ENCODE measurements at places on chromosomes 3 and 15.
A peak's percentile ranks its signal among the peaks of the same experiment; 100 is the strongest.

DNA sequence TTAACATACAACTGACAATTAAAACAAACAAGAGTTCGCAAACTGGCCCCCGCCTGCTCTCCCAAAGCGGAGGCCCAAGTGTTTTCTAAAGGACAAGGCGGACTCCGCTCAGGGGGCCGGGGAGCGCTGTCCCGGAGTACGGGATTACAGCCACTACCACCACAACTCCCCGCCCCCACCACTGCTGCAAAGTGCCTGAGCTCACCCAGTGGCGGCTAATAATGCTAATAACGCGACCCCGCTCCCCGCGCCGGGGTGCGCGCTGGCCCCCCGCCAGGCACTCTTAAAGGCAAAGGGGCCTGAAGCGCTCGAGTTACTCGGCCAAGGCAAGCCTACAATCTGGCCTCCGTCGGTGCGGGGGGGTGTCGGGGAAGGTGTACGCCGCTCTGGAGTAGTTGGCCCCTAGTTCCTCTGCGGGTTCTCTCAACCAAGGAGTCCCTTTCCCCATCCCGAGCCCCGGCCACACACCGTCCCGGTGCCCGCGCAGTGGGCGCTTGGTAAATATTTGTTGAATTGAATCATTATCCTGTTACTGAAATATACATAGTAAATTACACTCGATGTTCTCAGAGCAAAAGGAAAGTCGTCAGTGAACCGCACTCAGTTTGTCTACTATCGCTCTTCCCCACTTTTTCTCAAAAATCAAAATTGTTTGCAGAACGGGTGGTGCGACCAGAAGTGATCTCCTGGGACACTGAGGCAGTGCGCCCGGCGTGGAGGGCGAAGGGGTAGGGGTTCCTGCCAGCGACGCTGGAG lies 827 bp downstream of the WNT5A start:
- DNase-seq = no peak

DNA sequence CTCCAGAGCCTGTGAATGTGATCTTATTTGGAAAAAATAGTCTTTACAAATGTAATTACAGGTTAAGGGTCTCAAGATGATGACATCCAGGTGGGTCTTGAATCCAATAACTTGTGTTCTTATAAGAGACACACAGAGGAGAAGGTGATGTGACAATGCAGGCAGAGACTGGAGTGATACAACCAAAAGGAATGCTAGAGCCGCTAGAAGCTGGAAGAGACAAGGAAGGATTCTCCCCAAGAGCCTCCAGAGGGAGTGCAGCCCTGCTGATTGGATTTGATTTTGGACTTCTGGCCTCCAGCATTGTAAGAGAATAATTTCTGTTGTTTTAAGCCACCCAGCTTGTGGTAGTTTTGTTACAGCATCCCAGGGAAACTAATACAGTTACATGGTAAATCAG lies 9.7 kb downstream of the MYH15 start:
- no peak for DNase-seq

- no peak for DNase-seq
These were observed 41.5 kb downstream of the KLHL6 start for GRCh38 chr3:183514021-183514420.

- no peak for DNase-seq
These were observed 384.0 kb upstream of the TGFBR2 start for GRCh38 chr3:30222441-30222840.

DNA sequence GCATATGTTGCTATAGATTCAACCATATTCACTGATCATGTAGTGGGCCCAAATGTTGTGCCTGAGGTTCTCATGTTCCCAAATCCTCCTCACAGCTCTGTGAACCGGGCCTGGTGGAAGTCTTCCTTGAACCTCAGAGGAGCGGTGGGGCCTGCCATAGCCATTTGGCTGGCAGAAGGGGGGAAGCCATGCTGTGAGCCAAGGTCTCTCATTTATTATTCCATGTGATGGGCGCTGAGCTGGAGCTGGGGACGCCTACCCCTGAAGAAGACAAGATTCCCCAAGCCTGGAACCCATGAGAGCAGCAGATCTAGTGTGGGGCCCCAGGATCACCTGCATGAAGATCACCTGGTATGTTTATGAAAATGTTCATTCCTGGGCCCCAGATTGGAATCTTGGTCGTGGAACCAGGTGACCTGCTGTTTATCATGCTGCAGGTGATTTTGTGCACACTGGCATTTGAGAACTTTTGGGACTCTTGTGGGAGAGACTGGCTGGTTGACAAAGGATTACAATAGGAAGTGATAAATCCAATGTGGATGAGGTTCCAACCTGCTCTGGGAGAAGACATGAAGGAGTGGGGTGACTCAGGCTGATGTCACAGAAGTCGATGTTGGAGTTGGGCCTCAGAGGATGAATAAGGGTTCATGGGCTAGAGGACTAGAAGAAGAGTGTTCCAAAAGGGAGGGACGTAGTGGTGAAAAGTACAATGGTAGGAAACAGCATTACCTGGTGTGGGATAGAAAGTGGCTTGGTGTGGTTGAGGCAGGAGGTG lies 102.1 kb downstream of the ASB7 start:
- DNase-seq = no peak

DNA sequence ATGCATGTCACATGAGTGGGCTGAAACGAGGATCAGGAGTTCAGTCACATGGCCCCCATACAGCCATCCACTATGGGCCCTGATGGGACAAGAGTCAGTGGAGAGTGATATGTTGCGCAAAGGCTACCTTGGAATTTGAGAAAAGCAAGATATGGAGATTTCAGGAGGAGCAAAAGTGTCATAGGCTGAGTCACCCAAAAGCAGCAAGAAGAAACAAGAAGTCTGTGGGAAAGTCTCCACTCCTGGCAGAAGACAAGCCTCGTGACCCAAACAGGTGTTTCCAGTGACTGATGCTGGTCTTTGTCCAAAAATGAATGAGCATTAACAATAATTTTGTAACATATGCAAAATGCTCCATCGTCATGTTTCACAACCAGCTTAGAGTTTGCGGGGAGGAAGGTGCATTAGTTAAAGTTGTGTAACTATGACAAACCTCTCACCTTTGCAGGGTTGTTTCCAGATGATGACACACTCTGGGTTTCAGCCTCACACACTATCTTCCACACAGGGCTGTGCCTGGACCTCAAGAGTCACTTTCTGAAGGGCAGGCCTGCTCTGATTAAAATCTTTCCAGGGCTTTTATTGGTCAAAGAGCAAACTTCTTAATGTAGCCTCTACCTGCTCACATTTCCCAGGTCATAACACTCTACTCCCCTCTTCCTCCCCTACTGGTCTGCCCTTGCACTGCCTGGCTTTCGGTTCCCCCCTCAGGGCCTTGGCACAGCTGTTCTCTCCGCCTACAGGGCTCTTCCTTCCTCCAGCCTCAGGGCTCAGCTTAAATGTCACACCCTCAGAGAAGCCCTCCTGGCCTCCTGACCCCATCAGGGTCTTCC lies 3.9 kb upstream of the DNASE1L3 start:
- DNase-seq = no peak

- DNase-seq = no peak
These were observed 54.1 kb downstream of the GUCA1C start for GRCh38 chr3:108899530-108899929.

DNA sequence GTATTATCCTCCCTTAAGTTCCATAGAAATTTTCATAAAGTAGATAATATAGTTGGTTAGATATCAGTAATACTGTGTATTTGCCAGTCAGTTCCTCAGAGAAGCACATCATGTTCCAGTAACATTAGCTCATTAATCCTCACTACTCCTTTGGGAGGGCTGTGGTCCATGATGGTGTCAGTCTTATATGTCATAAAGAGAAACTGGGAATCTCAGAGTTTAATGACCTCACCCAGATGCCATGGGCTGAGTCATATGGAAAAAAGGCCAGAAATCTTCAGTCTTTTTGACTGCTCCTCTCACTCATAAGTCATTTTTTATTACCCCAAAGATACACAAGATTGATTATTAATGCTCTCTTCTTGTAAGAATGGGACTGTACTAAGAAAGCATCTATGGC lies 188.6 kb downstream of the CHL1 start:
- DNase-seq = no peak

DNA sequence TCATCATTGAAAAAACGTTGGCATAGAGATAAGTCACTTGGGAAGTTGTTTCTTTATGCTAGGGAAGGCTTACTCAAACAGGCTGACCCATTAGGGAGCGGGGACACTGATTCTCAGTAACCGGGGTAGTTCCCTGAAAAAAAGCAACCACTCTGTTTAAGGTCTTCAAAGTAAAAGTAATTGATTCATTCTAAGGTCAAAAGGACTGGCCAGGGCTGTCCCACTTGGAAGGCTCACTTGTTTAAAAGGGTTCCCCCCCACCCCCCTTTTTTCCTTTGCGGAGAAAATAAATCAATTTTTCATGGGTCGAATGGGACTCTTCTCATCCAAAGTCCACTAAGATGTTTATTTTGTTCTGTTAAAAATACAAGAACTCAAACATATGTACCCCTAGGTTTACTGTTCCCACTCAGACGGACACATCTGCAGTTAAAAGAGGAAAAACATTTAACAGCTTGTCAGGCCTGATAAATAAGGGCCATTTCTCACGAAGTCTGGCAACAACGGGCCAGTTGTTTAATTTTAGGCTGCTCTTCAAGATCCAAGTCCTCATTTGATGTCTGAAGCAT lies 53.0 kb downstream of the ARHGEF3 start:
- no peak for DNase-seq

- DNase-seq = no peak
These were observed 289.7 kb downstream of the RORA start for GRCh38 chr15:60939389-60939788.

- DNase-seq = peak; percentile 29
These were observed at the start of gene FAIM for GRCh38 chr3:138608322-138609135. TSS of gene FAIM (plus strand) at chr3:138608771. CDS start at chr3:138619727, 10,956 bp downstream.

DNA sequence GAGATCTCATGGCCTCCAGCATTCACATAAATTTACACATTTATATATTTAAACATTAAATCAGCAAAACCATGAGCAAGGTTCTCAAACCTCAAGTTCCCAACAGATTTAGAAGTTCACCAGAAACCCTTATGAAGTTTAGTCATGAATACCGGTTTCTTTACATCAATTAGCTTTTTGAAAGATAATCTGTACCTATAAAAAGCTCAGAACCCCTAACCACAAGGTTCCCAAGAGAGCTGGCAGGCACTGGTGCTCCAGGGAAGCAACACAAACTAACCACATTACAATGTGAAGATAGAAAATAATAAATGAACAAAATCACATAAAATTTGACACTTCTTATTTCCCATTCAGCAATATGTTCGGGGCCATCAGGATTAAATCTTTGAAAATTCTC lies 150.9 kb downstream of the FBN1 start:
- DNase-seq = no peak

GRCh38 chr15:20340331-20340811 lies 201.2 kb downstream of the GOLGA6L6 start:
- no peak for DNase-seq

GRCh38 chr3:184524981-184525336 lies 36.6 kb upstream of the EPHB3 start:
- no peak for DNase-seq

DNA sequence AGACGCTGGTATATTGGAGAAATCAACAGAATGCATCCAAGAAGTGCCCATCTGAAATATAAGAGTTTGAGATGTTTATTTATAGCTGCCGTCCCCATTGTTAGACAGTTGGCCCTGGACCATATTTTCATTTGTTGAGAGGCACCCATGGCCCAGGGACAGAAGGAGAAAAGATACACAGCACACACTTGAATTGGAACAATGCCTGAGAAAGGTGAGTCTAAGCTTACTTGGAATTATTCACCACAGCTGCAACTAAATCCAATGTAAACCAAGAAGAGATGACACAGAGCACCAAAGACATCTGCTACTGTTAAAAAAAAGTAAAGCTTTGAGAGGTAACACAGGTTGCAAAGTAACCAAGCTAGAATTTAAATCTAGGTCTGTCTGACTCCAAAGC lies 525.5 kb upstream of the NAALADL2 start:
- no peak for DNase-seq

- DNase-seq = no peak
These were observed 141.2 kb downstream of the GMNC start for GRCh38 chr3:190721330-190721729.

- no peak for DNase-seq
These were observed 179.2 kb downstream of the ATP10A start for GRCh38 chr15:25683911-25684310.

GRCh38 chr3:78249294-78249693 lies 1209.4 kb downstream of the ROBO2 start:
- no peak for DNase-seq

DNA sequence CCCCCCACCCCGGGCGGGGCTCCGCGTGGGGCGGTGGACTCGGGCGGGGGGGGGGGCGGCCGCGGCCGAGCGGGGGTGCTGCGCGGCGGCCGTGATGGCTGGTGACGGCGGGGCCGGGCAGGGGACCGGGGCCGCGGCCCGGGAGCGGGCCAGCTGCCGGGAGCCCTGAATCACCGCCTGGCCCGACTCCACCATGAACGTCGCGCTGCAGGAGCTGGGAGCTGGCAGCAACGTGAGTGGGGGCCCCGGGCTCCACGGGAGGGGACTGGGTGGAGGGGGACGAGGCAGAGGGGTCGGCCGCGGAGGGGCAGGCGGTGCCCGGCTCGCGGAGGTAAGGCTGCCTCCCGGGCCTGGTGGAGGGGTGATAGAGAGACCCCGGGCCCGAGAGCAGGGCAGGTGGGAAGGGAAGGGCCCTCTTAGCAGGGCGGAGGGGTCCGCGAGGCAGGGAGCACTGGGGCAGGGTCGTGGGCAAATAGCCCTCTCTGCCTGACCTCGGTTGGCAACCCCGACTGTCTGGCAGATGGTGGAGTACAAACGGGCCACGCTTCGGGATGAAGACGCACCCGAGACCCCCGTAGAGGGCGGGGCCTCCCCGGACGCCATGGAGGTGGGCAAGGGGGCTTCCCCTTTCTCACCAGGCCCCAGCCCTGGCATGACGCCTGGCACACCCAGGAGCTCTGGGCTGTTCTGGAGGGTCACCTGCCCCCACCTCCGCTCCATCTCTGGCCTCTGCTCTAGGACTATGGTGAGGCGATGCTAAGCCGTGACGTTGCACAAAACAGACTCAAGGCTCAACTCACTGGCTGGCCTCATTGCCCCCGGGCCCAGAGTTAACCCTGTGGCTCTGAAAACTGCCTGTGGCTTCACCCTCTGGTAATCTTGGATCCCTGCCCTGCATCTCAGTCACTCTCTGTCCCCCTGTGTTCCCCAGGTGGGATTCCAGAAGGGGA lies at the start of gene ECE2:
TSS of gene ECE2 (plus strand) at position 62 of the 950 bp plus-strand sequence. CDS start at position 194, 132 bp downstream.
- no peak for DNase-seq

- DNase-seq = no peak
These were observed 695.2 kb downstream of the TUSC7 start for GRCh38 chr3:117404730-117405129.

DNA sequence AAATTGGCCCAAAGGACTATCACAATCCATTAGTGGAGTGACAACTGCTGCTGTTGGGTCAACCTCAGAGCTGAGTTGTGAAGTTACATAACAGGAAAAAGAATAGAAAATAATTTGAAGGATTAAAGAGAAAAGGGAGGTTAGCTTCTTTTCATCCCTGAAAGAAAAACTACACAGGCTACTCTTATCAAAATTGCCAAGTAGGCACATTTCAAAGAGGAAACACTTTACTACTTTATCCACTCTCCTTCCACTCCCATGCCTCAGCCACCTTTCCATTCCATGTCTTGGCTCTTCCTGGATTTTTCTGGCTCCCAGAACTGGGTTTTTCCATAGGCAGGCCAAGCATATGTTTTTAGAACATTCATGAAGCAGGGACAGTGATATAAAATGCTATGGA lies 384.0 kb upstream of the RORA start:
- no peak for DNase-seq

GRCh38 chr3:15356176-15356575 lies 23.8 kb upstream of the SH3BP5 start:
- DNase-seq = no peak

Data from T follicular helper cell (primary cell).